ENCODE measurements at places on chromosomes 5 and 9.

DNA sequence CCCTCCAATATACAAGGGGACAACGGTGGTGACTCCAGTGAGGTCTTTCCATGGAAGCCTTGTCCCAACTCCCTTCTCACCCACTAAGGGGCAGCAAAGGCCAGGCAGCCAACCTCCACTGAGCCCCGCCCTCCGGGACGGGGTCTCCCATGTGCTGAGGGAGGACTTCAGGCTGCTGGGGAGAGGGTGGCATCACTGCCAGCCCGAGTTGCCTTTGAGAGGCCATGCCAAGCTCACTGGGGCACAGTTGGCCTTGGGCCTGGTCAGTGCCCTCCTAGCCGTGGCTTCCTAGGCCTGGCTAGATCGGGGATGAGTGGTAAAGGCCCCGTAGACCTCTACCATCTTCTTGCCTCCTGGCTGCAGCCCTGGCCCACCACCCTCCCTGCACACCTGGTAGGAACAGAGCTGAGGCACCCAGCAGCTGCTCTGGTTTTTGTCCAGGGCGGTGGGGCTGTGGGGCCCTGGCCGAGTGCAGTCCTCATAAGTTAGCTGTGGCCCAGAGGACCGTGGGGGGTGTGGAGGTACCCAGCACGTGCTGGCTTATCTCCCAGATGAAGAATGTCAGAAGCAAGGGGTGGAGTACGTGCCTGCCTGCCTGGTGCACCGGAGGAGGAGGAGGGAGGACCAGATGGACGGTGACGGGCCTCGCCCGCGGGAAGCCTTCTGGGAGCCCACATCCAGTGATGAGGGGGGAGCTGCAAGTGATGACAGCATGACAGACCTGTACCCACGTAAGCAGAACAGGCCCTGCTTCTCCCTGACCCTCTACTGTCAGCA, 3.2 kb downstream of the SURF2 start:
- no peak for DNase-seq

- DNase-seq, result no peak
These were observed 21.6 kb upstream of the CSF1R start for GRCh38 chr5:150107909-150108447.

DNA sequence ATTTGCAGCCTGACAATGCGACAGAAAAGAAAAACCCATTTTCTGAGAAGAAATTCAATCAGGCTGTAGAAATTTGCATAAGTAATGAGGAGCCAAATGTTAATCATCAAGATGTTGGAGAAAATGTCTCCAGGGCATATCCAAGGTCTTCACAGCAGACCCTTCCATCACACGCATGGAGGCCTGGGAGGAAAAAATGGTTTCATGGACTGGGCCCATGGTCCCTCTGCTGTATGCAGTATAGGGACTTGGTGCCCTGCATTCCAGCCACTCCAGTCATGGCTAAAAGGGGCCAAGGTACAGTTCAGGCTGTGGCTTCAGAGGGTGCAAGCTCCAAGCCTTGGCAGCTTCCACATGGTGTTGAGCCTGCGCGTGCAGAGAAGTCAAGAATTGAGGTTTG, 73.3 kb downstream of the CCDC192 start:
- DNase-seq, result no peak

- no peak for DNase-seq
These were observed 134.0 kb downstream of the FOXD1 start for GRCh38 chr5:73314395-73315257.

DNA sequence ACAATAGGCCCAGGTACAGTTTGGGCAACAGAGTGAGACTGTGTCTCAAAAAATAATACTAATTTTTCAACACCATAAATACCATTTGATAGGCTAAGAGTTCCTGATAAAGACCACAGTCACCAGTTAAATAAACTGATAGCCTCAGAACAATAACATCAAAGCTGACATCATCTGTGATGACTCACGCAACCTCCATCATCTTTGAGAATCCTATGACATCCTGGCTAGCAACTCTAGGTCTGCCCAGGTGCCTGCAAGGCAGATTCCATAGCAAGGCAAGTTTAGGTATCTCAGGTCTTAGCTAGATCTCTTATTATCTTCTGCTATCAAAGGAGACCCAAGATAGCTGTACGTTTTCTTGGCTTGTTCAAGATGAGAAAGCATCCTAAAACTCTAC, 30.5 kb upstream of the UBAP2 start:
- DNase-seq, result no peak
